ENCODE measurements at places on chromosomes 3 and 15.

- no peak for DNase-seq
Observed at GRCh38 chr15:74295800-74296199, 59.7 kb downstream of the CCDC33 start.

DNA sequence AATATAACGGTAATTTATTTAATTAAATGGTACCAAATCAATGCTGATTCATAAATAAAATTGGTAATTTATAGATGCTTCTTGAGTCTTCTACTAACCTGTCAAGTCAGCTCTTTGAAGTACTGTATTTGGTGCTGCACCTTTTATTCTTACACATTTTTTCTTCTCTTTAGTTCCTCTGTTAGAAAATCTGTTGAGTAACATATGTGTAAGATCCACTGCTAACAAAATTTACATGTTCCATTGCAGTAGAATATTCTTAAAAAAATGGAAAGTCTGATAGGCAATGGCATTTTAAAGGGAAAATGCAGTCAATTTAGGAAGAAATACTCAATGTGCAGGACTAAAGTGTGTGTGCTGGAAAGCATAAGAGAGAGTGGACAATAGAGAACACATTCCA is 936.6 kb downstream of the ZPLD1 start:
- no peak for DNase-seq

DNA sequence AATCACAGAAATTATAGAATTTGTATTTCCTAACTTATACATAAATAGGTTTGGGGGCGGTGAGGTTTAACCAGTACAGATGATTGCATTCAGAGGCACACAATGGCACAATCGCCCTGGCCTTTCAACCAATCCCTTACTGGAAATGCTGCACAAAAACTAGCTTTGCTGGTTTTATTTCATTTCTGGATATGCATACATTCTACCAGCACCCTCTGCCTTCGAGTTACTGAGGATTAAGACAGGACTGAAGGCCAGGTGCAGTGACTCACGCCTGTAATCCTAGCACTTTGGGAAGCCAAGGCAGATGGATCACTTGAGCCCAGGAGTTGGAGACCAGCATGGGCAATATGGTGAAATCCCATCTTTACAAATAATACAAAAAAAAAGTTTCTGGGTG is 336.1 kb downstream of the ARRDC4 start:
- no peak for DNase-seq

DNA sequence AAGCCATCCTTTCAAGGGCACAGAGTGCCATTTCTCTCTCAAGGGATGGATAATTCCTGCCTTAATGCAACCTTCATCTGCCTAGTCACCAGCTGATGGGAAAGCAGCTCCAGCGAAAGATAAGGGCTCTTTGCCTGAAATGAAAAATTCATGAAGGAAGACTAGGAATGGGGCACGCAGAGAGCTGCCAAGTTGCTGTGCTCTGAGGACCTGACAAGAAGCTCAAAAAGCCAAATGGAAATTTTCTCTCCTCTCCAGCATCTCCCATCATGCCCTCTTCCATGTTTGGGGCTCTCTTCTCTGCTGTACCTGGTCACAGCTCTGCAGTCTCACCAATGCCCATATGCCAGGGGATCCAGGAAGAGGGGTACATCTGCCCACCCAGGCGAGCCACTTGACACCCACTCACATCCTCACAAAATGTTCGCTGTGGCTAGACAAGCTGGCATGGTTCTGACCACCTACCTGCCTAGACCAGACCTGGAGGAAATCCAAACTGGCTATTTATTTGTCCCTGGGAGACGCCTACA is 29.3 kb upstream of the ABHD2 start:
- DNase-seq: no peak

DNA sequence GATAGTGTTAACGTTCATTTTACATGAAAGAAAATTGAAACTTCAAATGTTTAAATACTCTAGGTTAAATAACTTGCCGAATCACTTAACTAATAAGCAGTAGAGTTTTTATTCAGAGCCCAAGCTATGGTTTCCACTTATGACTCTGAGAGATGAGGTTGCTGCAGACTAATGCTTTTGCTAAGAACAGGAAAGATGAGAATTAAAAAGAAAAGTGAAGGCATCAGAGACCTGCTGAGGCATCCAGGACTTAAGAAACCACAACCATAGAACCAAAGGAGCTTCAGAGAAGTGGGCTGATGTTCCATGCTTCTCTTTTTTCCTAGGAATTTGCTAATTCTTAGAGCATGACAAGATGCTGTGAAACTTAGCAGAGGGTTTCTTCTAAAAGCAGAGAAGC is 9.5 kb downstream of the HMG20A start:
- DNase-seq: no peak

- no peak for DNase-seq
Observed at GRCh38 chr3:124843506-124844177, 43.5 kb downstream of the ITGB5 start.

GRCh38 chr3:33159234-33159633 is 45.4 kb downstream of the CRTAP start:
- DNase-seq: no peak

DNA sequence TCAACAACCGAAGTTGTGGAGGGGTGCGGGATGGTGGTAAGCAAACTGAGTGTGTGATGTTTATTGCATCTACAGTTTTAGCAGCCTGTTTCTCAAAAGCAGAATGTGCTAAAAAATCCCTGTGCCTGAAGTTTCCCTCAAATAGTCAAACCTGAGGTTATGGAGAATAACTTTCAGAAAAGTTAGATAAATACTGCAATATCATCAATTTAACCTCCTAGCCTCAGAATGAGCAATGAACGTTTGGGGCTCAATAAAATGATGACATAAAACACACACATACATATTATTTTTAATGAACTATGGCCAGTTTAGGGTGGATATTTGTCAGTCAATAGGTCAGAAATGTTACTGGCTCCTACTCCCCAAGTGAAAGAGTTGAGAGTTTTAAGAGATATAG is 201.6 kb downstream of the SEMA6D start:
- no peak for DNase-seq

DNA sequence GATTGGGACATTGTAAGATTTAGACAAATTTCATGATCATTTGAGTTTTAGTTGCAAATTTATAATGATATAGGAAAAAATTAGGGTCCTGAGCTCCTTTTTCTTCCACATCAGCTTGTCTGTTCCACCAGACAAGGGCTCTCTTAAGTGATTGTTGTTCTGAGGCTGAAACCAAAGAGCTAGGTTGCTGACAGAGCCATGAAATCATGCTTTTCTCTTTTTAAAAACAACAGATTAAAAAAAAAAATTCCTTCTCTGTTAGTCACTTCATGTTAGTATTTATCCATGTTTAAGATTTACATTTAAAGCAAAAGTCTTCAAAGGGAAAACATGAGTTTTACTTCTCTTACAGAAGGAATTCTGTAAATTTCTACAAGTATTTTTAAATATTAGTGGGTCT is 56.8 kb downstream of the ATP2C1 start:
- no peak for DNase-seq

- DNase-seq: no peak
Observed at GRCh38 chr15:67369359-67369998, 114.9 kb downstream of the IQCH start.

DNA sequence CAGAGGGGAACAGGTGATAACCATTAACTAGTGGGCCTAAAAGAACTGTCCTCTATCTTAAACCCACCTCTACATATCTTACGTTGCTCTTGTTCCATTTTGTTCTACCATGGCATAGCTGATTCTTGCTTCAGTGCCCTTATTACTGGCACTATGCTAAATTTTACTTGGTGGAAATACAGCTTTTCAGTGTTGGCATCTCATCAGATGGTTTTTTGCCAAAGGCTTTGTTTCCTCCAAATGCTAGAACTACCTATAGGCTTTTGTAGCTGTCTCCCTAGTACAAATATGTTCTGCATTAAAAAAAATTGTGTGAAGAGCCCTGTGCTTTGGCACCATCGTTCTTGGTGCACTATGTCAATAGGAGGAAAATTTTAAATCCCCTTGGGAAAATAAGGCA is 145.0 kb upstream of the ZBTB20 start:
- DNase-seq: no peak

DNA sequence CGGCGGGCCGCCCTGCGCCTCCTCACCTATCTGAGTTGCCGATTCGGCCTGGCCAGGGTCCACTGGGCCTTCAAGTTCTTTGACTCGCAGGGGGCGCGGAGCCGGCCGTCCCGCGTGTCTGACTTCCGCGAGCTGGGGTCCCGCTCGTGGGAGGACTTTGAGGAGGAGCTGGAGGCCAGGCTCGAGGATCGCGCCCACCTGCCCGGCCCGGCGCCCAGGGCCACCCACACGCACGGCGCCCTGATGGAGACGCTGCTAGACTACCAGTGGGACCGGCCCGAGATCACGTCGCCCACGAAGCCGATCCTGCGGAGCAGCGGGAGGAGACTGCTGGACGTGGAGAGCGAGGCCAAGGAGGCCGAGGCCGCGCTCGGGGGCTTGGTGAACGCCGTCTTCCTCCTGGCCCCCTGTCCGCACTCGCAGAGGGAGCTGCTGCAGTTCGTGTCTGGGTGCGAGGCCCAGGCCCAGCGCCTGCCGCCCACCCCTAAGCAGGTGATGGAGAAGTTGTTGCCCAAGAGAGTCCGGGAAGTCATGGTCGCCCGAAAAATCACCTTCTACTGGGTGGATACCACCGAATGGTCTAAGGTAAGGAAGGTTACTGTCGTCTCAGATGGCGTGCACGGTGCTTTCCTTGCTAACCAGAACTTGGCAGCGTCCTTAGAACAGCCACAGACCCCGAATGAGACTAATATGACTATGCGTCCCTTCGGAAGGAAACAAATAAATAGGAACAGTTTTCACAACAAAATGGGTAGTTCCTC is 567 bp downstream of the TICRR start:
- no peak for DNase-seq

DNA sequence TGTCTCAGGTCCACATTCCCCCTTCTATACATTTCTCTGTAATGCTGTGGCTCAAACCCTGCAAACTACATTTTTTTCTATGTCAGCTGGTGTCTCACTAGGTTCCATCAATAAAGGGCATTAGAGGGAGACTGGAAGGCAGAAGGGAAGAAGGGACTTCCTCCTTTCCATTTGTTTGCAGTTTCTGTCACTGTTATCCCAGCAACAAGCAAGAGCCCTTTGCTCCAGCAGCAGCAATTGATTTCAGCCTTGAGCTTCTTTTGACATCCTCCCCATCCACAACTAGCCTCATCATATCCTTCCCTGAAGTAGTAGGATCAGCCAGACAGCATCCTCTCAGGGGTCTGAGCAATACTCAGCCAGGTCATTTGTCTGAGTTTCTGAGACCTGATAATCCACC is 5.3 kb upstream of the NCK1 start:
- no peak for DNase-seq

DNA sequence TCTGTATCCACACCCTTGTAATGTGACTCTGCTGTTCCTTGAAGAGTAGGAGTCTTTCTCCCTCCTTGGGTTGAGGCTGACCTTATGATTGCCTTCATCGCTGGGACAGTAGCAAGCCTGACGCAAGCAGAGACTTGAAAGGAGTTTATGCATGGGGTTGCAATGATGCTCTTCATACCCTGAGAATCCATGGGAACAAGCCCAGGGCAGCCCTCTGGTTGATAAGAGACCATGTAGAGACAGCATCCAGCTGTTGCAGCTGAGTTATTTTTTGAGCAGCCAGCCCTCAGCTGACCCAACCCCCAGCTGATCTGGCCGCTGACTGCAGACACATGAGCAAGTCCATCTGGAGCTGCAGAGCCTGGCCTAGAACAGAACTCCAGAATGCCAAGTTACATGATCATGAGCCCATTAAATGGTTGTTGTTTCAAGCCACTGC is 60.6 kb upstream of the ARNT2 start:
- DNase-seq: no peak

GRCh38 chr15:59933607-59934006 is 70.5 kb upstream of the FOXB1 start:
- no peak for DNase-seq

DNA sequence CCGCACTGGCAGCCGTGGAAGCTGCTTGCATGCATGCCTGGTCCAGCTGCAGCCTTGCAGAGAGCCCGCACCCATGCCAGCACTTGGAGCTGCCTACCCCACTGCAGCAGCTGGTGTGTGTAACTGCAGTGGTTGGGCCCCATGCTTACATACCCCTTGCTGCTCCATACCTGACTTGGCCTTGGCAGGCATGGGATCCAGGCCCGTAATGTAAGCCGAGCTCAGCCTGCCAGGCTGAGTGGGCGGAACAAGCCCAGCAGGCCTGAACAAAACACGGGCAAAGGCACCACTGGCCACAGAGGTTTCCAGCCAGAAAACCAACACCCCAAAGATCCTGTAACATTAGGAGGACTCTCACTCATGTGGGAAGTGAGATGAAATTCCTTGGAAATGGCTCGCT is 48.3 kb downstream of the SLC6A20 start:
- no peak for DNase-seq

- no peak for DNase-seq
Observed at GRCh38 chr15:75456710-75457109, 5.2 kb upstream of the SIN3A start.

DNA sequence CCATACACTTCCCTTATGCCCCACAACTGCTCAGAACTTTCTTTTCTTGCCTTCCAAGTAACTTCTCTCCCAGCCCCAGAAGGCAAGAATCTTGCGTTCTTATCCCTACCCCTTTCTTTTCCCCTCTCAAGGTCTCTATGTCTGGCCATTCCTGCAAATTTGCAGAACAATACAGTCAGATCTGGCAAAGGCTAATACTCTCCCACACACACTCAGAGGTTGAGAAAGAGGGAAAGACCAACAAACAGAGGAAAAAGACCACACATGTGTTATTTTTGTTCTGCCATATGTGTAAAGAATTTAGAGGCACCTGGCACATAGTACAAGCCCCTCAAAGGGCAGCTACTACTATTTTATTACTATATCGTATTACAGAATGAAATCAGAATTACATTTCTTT is 25.7 kb downstream of the GJD2 start:
- DNase-seq: no peak

- no peak for DNase-seq
Observed at GRCh38 chr3:129836381-129837064, 57.0 kb downstream of the TMCC1 start.

DNA sequence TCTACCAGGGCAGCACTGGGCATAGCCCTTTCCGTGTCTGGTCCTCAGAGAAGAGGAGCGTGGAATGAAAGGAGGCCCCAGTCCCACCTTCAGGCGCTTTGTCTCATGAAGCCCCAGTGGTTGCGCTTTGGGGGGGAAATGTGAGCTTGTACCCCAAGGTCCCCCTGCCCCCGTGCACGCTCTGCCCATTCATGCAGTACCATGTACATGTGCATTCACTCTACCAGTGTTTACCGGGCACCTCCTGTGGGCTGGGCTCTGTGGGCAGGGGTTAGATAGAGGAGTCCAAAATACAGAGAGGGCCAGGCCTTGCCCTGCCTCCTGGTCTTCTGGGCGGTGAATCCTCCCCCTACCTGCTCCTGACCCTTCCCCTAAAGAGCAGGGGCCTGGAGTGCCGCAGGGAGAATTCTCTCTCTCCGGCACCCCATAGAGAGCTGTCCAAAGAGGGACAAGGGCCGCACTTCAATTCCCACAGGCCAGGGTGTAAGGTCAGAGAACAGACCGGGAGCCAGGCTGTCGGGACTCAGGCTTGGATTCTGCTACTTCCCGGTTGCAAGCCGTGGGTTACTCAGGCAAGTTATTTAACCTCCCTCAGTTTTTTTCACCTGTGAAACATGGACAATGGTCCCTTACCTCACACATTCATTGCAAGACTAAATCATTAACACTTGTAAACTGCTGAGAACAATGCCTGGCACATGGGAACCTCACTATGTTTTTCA is 153.4 kb downstream of the MEGF11 start:
- no peak for DNase-seq

- DNase-seq: no peak
Observed at GRCh38 chr3:73772076-73772886, 147.5 kb upstream of the PDZRN3 start.
